K562 (cell line): ENCODE measurements at places on chromosomes 16 and 17.

GRCh38 chr17:41393826-41394225 is 3.6 kb downstream of the KRT31 start:
- no peak for DNase-seq
- no peak overlapping the region for H3K27ac ChIP-seq
- no peak overlapping the region for H3K4me3 ChIP-seq
- H3K27me3 ChIP-seq, result peaks cover 32% of the 10 kb centered on the region
- H3K4me1 ChIP-seq, result no peaks in the 10 kb centered on the region

DNA sequence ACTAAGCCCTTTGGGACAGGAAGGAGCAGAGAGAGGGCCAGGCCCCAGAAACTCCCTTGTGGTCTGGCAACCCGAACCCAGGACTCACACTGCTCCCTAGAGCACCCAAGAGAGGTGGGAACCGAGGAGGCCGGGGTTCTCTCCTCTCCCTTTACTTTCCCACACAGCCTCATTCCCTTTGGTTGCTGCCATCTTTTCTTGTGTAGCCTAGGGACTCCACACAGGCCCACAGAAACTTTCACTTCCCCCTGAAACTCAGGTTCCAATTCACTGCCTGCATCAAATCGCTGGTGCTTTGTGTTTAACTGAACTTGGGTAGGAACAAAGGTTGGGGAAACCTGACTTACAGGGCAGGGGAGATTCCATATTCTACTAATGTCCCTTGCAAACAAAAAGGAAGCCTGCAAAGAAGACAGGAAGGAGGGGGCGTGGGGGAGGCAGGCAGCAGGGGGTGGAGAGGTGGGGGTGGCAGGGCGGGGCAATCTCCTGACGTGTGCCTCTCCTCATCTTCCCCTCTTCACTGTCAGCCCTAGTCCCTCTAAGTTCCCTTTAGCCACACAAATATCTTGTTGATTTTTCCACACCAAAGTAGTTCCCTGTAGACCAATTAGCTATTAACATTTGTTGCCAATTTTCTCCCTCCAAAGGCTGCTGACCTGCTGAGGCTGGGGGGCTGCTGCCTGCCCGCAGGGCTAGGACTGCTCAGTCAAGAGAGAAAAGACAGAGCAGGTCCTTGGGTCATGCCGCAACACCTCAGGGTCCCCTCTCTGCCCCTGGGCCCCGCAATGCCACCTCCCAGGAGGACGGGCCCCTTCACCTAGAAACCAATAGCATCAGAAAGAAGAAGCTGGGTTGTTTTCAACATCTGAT is 8.0 kb downstream of the ST3GAL2 start:
- peak; percentile 75 for DNase-seq
- H3K4me3 ChIP-seq, result peak overlapping the region; percentile 22
- peak overlapping the region; percentile 98 for H3K27ac ChIP-seq
- H3K36me3 ChIP-seq, result peaks cover 54% of the 10 kb centered on the region

GRCh38 chr16:80008857-80009256 is 408.3 kb upstream of the MAF start:
- no peak for DNase-seq
- H3K27me3 ChIP-seq, result no peaks in the 10 kb centered on the region
- no peak overlapping the region for H3K27ac ChIP-seq
- no peak overlapping the region for H3K4me3 ChIP-seq
- peaks cover 10% of the 10 kb centered on the region; the same call in 2 of the 3 replicates for H3K4me1 ChIP-seq
- H3K36me3 ChIP-seq, result no peaks in the 10 kb centered on the region

- H3K4me1 ChIP-seq, result no peaks in the 10 kb centered on the region
- H3K27ac ChIP-seq, result no peak overlapping the region
- no peaks in the 10 kb centered on the region for H3K36me3 ChIP-seq
Observed at GRCh38 chr17:71866095-71866494, 254.7 kb upstream of the SOX9 start.

- H3K4me3 ChIP-seq, result no peak overlapping the region
- H3K27me3 ChIP-seq, result no peaks in the 10 kb centered on the region
- peaks cover 73% of the 10 kb centered on the region for H3K36me3 ChIP-seq
- no peak overlapping the region for H3K27ac ChIP-seq
Observed at GRCh38 chr17:47604598-47604927, 45.2 kb upstream of the KPNB1 start.
